Small intestine (tissue), 16 donors: ENCODE measurements at places on chromosomes 3 and 15.
A peak's percentile ranks its signal among the peaks of the same experiment; 100 is the strongest.

DNA sequence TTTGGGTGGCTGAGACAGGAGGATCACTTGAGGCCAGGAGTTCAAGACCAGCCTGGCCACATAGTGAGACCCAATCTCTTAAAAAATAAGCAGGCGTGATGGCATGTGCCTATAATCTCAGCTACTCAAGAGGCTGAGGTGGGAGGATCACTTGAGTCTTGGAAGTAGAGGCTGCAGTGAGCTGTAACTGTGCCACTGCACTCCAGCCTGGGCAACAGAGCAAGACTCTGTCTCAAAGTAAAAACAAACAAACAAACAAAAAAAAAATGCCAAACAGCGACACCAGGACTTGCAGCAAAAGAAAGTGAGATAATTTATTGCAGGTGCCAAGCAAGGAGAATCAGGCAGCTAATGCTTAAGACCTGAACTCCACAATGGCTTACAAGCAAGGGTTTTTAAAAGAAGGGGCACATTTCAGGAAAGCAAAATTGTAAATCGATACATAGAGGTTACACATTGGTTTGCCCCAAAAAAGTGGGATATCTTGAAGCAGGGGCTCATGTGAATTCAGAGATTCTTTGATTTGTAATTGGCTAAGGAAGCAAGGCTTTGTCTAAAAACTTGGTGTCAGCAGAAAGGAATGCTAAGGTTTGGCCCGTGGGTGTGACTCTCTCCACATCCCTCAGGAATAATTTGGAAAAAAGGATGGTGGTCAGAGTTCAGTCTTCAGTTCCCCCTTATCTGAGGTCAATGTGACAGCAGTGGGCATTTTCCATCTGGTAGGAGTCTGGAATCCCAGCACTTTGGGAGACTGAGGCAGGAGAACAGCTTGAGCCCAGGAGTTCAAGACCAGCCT, 5.2 kb upstream of the MPI start:
- H3K27me3 ChIP-seq: no peaks in the 10 kb centered on the region
- H3K4me1 ChIP-seq: peaks cover 2% of the 10 kb centered on the region
- no peaks in the 10 kb centered on the region for H3K36me3 ChIP-seq
- no peak for DNase-seq

GRCh38 chr3:169865176-169865767, 4.5 kb downstream of the LRRC31 start:
- peaks cover 4% of the 10 kb centered on the region for H3K36me3 ChIP-seq
- no peak overlapping the region for H3K4me3 ChIP-seq
- peak overlapping the region; percentile 72 for H3K27ac ChIP-seq
- no peaks in the 10 kb centered on the region for H3K27me3 ChIP-seq
- DNase-seq: peak; percentile 40

- H3K4me3 ChIP-seq: no peak overlapping the region
- no peak for DNase-seq
- no peaks in the 10 kb centered on the region for H3K36me3 ChIP-seq
- H3K27ac ChIP-seq: no peak overlapping the region
Measured at GRCh38 chr3:52838561-52839267, 3.9 kb upstream of the MUSTN1 start.

DNA sequence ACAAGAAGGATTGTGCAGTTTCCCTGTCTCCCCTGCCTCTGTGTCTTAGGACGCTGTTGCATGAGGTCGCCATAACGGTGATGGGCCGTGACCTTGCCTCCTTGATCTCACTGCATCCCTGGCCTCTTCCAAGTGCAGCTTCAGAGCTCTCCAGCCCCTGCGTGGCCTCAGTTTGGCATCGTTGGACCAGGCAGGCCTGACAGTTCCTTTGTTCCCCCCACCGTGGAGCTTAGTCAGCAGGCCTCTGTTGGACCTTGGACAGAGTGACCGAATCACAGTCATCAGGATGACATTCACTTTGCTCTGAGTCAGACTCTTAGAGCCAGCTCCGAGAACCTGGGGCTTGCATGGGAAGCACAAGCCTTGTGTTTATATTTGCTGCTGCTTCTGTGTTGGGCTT, 139.4 kb downstream of the OPA1 start:
- no peaks in the 10 kb centered on the region for H3K27me3 ChIP-seq
- H3K27ac ChIP-seq: peak overlapping the region; percentile 80
- H3K36me3 ChIP-seq: no peaks in the 10 kb centered on the region
- H3K4me3 ChIP-seq: no peak overlapping the region

- H3K27ac ChIP-seq: peak overlapping the region; percentile 35
- no peak for DNase-seq
- no peak overlapping the region for H3K4me3 ChIP-seq
- peaks cover 10% of the 10 kb centered on the region for H3K36me3 ChIP-seq
- peaks cover 15% of the 10 kb centered on the region for H3K4me1 ChIP-seq
Measured at GRCh38 chr3:184332370-184333090, 4.9 kb upstream of the FAM131A start.

- H3K27me3 ChIP-seq: no peaks in the 10 kb centered on the region
- no peaks in the 10 kb centered on the region for H3K36me3 ChIP-seq
Measured at GRCh38 chr15:79994615-79995014, 23.6 kb upstream of the BCL2A1 start.

DNA sequence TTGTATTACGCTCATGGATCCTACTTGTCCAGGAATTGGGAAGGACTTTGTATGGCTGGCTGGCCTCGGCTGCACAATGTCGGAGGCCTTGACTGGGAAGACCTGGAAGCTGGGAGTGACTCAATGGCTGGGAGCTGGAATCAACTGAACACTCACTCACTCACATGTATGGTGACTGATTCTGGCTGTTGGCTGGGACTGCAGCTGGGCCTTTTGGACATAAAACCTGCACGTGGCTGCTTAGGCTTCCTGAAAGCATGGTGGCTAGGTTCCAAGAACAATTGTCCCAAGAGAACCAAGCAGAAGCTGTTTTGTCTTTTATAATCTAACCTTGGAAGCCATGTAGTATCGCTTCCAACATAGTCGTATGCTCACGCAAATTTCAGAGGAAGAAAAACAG, 38.0 kb upstream of the CMTM8 start:
- H3K4me3 ChIP-seq: no peak overlapping the region
- peaks cover 4% of the 10 kb centered on the region for H3K4me1 ChIP-seq
- DNase-seq: no peak
- H3K27me3 ChIP-seq: no peaks in the 10 kb centered on the region
- no peaks in the 10 kb centered on the region for H3K36me3 ChIP-seq
